GM12864 (cell line): ENCODE measurements at places on chromosomes 1 and 21.

DNA sequence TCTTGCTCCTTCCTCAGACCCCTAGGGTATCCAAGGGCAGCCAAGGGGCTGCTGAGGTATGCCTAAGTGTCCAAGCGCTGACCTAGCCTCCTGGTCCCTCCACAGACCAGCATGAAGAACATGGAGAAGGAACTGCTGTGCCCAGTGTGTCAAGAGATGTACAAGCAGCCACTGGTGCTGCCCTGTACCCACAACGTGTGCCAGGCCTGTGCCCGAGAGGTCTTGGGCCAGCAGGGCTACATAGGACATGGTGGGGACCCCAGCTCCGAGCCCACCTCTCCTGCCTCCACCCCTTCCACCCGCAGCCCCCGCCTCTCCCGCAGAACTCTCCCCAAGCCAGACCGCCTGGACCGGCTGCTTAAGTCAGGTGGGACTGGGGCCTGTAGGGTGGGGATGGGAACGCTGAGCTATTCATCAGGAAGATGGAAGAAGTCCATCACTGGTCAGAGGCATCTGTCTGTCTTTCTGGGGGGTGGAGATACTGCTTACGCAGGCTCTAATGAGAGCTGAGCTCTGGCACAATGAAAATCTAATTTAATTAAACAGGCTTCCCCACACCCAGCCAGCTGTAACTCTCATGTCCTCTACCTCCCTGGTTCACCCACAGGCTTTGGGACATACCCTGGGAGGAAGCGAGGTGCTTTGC, 1.8 kb downstream of the TRIM46 start:
- DNase-seq, result no peak

DNA sequence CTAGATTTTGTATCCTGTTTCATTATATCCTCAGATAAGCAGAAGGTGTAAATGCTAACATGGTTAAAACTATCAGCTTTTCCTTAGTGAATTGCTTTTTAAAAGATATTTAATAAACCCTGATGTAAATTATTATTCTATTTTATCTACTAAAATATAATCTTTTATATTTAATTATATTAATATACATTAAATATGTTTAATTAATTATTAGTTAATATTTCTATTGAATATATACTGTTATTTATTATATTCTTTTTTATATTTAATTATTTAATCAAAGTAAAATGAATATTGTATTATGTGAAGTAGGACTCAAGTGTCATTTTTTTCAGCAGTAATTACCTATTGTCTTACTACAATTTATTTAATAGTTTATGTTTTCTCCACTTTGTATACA, 179.7 kb upstream of the ADGRL4 start:
- no peak for DNase-seq

DNA sequence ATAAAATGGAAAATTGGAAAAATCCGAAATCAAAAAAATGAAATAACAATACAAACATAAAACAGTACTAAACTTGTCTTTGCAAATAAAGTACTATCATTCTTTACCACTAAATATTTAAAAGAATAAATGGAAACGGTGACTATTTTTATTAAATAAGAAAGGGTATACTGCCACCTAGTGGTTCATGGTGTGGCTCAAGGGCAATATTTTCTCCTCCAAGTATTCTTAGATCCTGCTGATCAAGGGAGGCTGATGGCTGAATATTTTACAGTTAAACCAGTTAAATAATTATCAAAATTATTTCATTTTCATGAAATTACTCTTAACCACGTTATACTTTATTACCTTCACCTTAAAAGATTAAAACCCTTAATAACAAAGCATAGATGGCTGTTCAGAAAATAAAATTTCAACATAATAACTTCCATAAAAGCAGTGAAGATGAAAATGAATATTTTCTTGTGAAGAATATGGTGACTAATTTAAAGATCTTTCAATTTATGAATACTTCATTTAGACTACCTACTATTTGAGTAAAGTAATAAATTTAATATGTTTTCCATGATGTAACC, 1793.9 kb downstream of the NCAM2 start:
- peak; percentile 4 for DNase-seq

DNA sequence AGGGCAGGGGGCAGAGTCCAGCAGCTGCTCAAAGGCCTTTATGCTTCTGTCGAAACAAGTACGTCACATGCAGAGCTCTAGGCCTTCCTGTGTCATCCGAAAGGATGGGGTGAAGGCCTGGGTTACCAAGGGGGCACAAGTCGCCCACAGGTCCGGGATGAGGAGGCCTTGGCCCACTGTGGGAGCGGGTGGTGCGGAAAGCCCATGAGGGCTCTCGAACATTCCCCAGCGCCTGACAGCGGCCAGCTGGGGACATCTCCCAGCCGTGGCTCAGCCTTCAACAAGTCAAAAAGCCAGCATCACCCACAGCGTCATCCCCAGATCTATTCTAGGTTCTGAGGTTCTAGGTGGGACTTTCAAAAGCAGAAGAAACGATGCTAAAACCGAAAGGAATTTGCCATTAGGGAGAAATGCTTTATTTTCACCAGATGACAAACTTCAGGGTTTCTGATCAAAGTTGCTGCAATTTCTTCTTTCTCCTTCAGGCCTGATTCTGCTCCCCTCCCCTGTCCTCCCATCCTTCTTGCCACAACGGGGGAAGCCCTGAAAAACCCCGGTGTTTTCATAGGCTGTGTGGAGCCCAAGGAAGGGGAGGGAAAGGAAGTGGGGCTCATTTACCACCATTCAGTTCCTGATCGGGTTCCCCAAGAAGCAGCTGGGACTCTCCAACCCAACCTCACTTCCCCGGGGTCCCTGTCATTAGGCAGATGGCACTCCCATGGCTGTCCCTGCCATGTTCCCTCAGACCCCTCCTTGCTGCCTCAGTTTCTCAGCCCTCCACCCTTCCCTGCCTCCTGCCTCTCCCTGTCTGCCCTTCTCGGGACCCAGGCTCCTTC, 17.6 kb downstream of the GPR137B start:
- peak; percentile 87 for DNase-seq

DNA sequence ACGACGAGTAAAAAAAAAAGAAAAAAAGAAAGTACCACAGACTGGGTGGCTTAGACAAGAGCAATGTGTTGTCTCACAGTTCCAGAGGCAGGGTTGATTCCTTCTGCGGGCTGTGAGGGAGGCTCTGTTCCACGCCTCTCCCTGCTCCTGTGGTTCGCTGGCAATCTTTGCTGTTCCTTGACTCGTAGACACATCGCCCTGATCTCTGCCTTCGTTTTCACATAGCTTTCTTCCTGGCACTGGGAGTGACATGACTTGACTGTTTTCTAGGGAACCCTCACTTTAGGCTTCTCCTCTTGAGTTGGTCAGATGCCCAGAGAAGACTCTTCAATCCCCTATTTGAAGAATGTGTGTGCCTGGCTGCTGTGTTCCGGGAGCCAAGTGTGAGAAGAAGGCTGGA, 133.6 kb downstream of the TM2D1 start:
- DNase-seq, result no peak

GRCh38 chr1:186282466-186282865, 92.6 kb downstream of the TPR start:
- DNase-seq, result no peak

DNA sequence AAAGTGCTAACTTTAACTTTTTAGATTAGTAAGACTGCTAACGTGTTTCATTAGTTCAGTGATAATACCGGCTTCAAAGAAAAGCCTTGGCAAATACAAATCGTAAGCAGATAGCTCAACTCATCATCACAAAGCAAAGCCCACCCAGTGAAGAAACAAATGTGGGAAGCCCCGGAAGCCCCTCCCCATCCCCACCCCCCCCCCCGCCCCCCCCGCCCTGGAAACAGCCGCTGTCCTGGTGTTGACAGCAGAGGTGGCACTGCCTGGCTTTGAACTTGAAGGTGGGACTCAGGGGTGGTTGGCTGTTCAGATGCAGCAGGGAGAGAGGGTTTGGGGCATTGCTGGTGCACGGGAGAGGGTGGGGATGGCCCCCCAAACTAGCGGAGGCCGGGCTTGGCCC, 14.1 kb downstream of the PDXK start:
- no peak for DNase-seq

DNA sequence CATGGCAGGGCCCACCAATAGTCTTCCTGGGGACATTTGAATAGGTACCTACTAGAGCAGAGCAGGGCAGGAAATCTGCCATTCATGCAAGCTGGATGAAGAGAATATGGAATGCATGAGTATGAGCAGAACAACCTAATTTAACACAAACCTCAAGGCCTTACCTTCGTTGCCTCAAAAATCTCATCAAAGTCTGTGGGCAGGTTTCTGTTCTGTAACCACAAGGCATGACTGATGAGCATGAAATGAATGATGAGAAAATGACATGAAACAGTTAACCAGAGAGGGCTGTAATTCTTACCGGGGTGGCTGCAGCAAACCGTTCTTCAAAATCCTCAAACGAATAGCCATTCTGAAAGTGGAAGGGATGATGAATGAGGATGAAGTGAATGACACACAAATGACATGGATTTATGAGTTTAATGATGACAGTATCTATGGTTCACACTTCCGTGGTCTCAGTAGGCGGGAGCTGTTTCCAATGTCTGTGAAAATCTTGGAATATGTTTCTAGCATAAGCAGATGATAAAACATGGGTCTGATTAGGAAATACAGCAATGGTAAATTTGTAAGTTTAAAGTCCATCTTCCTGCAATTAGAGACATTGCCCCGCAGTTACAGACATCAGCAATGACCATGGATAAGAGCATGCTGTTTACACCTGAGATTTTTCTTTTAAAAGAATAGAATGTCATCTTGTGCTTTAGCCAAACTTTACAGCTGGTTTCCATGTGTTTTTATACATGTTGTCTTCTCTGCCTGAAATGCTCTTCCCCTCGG, 67.6 kb upstream of the C8B start:
- no peak for DNase-seq

DNA sequence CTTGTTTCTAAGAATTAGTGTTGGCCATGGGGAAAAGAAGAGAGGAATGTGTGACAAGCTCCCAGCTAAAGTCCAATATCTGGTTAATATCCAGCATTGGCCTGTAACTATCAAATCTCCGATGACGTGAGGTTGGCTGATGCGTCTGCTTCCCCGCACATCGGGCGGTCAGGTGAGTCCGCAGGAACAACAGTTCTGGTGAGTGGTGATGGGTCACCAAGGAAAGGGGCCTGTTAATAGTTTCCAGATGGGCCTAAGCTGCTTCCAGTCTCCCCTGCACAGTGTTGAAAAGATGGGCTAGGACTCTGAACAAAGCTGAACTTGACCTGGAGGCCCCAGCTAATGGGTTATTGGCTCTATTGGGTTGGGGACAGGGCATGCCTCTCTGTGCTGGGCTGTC, 193.1 kb upstream of the EDN2 start:
- DNase-seq, result no peak

DNA sequence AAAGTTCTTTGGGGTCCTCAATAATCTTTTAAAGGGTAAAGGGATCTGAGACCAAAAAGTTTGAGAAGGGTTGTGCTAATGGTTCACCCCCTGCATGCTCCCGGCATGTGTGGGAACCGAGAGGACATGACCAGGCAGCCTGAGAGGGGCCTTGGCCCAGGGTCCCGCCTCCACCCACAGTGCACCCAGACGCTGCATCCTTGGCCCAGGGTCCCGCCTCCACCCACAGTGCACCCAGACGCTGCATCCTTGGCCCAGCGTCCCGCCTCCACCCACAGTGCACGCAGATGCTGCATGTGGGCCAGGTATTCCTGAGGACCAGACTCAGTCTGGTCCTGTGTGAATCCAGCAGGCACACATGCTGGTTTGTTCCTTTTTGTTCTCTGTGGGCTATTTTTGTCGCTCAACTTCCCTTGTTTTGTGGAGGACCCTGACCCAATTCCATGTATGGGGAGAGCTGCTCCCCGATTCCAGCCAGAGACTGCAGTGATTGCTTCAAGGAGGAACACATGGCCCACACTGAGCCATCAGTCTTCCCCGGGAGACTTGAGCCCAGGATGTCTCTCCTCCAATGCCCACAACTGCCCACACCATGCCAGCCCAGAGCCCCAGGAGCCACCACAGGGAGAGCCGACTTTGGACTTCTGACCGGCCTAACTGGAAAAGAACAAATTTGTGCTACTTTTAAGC, 3.5 kb downstream of the NPHP4 start:
- no peak for DNase-seq

GRCh38 chr1:19643602-19644394, at the start of gene NBL1:
NBL1 (plus strand) TSS chr1:19644311; CDS start chr1:19655031, 10,720 bp downstream.
- no peak for DNase-seq

DNA sequence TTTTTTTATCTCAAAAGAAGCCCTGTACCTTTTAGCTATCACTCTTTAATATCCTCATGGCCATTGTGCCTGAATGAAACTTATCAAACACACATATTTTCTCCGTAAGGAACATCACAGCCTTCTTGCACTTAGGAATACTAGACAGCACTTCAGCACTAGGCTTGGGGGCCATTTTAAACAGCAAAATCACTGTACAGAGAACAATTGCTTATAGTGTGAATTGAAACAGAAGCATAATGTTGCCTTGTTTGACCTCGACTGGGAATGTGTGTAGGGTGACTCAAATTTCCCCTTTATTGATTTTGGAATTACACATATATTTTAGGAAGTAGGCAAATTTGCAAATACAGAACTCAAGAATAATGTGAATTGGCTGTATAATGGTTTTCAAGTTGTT, 36.4 kb downstream of the KYAT3 start:
- DNase-seq, result no peak

DNA sequence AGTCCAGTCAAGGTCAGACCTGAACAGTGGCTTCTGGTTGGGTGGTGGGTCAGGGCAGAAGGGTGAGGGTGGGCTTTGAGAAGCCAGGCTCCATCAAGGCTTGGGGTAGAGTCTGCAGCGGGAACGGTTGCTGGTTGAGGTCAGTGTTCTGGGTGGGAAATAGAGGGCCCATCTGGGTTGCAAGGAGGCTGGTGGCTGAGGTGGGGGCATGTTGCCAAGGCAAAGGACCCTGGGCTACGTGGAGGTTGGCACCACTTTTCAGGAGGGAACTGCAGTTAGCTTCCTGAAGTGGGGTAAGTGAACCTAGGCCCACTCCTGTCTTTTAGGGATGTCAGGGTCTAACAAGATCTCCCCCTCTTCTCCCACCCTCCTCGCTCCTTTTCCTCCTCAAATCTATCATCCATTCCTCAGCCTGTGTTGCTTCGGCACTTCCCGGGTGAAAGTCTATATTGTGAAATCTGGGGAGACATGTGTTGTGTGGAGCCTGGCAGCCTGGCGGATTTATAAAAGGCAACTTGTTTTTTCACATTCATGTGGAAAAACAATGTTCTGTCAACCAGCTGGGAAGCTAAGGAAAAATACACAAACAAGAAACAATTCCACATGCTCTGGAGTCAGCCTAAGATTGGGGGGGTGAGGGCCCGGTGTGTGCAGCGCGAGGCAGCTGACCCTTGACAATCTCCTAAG, 1.5 kb downstream of the IL22RA1 start:
- no peak for DNase-seq

GRCh38 chr1:181061891-181062835, 26.3 kb upstream of the IER5 start:
- peak; percentile 85 for DNase-seq

- DNase-seq, result no peak
Observed at GRCh38 chr1:2642131-2642559, 9.3 kb upstream of the MMEL1 start.
